ENCODE measurements at places on chromosomes 6 and 20. TPM values are rescaled to one million over a fixed set of nuclear protein-coding genes. Genes with fewer than 3 reads are reported as not detected.

C6orf15 gene
- total RNA-seq = not detected

CTAGE9 gene
- total RNA-seq = not detected

C6orf58 gene
- not detected for total RNA-seq

RING1 gene
- 33.2 TPM for total RNA-seq

SLC22A16 gene
- total RNA-seq = not detected
